Right renal pelvis (tissue), 4 donors: ENCODE measurements at places on chromosomes 5 and 9. TPM values are rescaled to one million over a fixed set of nuclear protein-coding genes. Genes with fewer than 3 reads are reported as not detected.

GRCh38 chr5:149694007-149694406 is 36.1 kb upstream of the PPARGC1B start:
- no peak for DNase-seq

DNA sequence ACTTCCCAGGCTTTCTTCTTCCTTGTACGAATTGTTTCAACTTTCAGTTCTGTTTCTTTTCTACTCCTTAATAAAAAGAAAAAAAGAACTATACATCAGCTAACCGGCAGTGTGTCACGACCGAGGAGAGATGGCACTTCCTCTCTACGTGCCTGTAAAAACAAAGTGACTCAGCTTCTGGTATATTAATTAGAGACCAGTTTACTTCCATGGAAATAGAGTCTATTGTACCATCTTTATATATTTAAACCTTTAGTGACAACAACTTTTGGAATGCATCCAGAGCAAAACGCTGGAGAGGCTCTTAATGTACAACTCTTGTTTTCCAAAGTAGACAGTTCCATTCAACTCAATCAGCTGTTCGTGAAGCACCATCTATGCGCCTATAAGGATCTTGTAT is 94.5 kb upstream of the LIFR start:
- DNase-seq: no peak

GRCh38 chr5:174310243-174310642 is 264.7 kb downstream of the NSG2 start:
- DNase-seq: no peak

- DNase-seq: no peak
These were observed 284.7 kb upstream of the MAP3K1 start for GRCh38 chr5:56530626-56531138.

DNA sequence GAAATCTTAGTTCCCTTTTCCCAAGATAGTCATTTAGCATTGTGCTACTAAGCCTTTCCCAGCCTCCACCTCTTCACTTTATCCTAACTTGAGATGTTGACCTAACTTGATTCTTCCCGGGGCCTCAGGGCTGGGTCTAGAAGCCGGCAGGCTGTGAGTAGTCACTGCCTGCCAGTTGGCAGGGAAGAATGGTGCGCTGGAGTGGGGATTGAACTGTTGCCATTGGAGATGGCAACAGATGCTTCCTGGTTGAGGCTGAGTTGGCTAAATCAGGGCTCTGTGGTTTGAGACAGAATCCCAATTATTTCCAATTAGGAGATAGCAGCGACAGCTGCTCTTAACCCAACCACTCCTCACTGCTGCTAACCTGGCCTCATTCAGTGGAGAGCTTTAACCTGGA is 343.1 kb downstream of the BRINP1 start:
- no peak for DNase-seq

DNA sequence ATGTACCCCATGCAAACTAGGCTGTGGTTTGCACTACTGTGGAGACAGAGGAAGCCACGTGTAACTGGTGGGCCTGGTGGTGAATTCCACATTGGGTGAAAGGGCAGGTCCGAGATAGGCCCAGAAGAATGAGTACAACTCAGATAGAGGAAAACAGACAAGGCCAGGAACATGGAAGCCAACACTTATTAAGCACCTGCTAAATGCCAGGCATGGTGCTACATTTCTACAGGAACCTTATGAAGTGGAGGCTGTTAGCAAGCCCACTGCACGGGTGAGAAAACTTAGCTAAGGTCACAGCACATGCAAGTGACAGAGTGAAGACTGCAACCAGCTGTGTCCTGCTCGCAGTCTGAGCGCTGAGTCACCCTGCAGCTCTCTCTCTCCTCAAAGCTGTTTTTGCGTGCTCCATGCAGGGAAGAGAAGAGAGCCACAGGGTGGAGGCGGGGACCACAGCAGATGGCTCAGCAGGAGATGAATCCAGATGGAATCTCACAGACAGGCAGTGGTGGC is 65.5 kb upstream of the SPTLC1 start:
- no peak for DNase-seq

- DNase-seq: no peak
These were observed 311.3 kb downstream of the ASTN2 start for GRCh38 chr9:117103438-117104110.

DNA sequence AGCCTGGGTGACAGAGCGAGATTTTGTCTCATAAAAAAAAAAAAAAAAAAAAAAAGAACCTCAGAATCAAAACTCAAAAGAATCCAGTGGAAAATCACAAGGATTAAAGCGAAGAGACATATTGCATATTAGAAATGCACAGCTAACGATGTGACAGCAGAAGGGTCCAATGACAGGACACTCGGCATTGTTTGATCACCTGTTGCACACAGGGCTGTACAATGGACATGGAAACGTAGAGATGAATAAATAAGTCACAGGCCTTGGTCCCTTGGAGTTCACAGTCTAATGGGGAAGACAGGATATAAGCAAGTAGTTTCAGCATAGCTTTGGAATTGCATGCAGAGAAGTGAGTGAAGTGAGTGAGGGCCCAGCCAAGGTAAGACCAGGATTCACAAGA is 25.9 kb upstream of the PIK3R1 start:
- DNase-seq: no peak

DNA sequence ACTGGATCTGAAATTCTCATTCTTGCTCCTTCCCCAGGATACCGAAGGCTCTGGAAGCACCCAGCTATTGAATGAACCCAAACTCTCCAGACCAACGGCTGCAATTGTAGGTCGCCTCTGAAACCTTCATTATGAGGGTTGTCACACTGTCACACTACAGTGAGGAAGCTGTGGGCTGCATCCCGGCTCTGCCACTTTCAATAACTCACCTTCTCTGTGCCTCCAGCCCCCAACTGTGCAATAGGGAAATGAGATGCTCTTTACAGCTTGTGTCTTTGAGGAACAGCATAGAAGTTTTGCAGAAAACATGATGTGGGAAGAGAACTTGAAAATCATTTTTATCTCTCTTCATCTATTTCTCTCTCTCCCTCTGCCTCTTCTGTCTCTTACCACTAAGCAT is 69.6 kb upstream of the TGFBR1 start:
- no peak for DNase-seq

DNA sequence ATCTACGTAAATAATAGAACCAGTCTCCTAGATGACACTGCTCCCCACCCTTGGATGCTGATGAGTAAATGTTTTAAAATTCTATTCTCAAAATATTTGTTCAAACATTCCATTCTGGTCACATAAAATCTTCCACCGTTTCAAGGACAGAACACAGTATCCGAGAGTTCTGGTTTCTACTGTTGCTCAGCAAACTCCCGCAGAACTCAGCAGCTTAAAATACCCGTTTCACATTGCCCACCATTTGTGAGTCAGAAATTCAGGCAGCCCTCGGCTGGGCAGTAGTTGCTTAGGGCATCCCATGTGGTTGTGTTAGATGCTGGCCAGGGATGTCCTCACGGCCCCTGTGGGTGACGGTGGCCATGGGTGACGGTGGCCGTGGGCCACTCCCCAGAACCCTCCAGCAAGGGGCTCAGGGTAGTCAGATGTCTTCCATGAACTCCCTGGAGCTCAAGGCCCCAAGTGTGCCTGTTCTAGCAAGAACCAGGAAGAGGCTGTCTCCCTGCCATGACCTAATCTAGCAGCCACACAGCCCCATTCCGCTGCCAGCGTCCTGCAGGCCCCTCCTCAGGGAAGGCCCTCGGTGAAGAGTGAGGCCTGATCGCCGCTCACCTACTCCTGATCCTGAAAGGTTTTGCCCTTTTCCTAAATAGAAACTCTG is 17.4 kb downstream of the MGAT1 start:
- DNase-seq: no peak

- DNase-seq: no peak
These were observed 39.0 kb upstream of the PPP1R26 start for GRCh38 chr9:135440620-135441019.

GRCh38 chr5:132661231-132662003 is 3.4 kb downstream of the IL13 start:
- no peak for DNase-seq

- no peak for DNase-seq
These were observed 52.3 kb downstream of the ZNF510 start for GRCh38 chr9:96725576-96725975.

GRCh38 chr5:21397693-21398092 is 1409.7 kb upstream of the CDH18 start:
- DNase-seq: no peak

GRCh38 chr9:108049026-108049607 is 559.5 kb upstream of the KLF4 start:
- DNase-seq: no peak

DNA sequence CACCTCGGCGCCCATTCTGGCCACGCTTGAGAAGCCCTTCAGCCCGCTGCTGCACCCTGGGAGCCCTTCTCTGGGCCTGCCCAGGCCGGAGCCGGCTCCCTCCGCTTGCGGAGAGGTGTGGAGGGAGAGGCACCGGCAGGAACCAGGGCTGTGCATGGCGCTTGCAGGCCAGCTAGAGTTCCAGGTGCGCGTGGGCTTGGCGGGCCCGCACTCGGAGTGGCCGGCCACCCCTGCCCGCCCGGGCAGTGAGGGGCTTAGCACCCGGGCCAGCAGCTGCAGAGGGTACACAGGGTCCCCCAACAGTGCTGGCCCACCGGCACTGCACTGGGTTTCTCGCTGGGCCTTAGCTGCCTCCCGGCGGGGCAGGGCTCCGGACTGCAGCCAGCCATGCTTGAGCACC is 72.3 kb upstream of the SYK start:
- no peak for DNase-seq

DNA sequence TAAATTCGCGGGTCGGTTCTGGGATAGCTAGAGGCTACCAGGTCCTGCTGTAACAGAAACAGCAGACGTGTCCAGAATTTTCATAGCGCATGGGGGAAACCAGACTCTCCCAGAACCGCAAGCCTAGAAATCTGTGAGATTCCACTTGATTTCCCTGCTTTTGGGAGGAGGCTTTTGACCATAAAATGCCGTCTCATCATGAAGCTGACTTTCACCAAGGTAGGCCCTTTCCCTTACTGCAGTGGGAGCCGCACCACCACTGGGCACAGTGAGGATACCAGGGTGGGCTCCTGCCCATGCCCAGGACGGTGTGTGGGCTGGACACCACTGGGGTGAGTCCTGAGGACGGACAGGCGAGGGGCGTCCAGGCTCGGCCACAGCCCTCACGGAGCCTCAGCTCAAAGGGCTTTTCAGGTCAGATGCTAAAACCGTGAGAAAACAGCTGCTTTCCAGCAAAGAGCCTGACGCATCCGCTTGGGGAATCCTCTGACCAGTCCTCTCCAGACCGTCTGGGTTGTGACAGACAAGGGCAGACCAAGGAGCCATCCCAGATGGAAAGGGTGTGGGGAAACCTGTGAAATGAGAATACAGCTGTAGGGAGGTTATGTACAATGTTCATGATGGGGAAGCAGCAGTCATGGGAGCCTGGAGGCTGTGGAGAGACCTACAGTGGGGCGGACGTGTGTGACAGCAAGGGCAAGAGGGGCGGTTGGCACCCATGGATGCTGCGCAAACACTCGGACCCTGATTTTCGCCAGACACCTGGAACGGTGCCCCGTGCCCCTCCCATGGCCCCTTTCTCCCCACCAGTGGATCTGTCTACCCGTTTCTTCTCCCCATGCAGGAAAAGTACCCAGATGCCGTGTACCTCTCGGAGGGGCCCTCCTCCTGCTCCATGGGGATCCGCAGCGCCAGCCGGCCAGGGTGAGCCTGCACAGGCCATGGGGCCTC is 59.2 kb downstream of the IPPK start:
- no peak for DNase-seq

- DNase-seq: no peak
These were observed 52.1 kb upstream of the ERBIN start for GRCh38 chr5:65874241-65874640.

DNA sequence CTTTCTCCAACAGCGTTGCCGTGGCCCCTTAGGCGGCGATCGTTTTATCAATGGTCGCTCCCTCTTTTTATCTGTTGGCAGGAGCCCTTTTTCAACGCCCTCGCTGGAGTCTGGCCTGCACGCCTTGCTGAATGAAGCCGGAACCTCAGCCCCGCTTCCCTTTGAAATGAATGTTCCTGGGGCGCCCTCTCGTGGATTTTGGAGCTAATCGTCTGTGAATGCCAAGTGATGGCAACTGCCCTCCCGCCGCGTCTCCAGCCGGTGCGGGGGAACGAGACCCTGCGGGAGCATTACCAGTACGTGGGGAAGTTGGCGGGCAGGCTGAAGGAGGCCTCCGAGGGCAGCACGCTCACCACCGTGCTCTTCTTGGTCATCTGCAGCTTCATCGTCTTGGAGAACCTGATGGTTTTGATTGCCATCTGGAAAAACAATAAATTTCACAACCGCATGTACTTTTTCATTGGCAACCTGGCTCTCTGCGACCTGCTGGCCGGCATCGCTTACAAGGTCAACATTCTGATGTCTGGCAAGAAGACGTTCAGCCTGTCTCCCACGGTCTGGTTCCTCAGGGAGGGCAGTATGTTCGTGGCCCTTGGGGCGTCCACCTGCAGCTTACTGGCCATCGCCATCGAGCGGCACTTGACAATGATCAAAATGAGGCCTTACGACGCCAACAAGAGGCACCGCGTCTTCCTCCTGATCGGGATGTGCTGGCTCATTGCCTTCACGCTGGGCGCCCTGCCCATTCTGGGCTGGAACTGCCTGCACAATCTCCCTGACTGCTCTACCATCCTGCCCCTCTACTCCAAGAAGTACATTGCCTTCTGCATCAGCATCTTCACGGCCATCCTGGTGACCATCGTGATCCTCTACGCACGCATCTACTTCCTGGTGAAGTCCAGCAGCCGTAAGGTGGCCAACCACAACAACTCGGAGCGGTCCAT is 10.0 kb downstream of the S1PR3 start:
- DNase-seq: peak; percentile 81

GRCh38 chr5:132308701-132309100 is 14.5 kb downstream of the SLC22A4 start:
- no peak for DNase-seq

Gene RNF183
- polyA plus RNA-seq: 4.9 TPM

Gene GPR151
- not detected for polyA plus RNA-seq

Gene PIP5K1B
- polyA plus RNA-seq: 8.1 TPM

Gene TMEM8B
- polyA plus RNA-seq: 26.0 TPM

Gene FOXD1
- 15.9 TPM for polyA plus RNA-seq

Gene MTRR
- 56.4 TPM for polyA plus RNA-seq

Gene GDF9
- 1.7 TPM for polyA plus RNA-seq

Gene FOXD4L3
- not detected for polyA plus RNA-seq

Gene ZDHHC11
- polyA plus RNA-seq: 6.9 TPM

Gene SPATA31C1
- 0.84 TPM for polyA plus RNA-seq

Gene IFNB1
- polyA plus RNA-seq: not detected
